ENCODE measurements at places on chromosomes 7 and 10. TPM values are rescaled to one million over a fixed set of nuclear protein-coding genes. Genes with fewer than 3 reads are reported as not detected.

Gene TMEM248
- 54.0 TPM for total RNA-seq

Gene WDR86
- total RNA-seq, result not detected

Gene RBP3
- total RNA-seq, result not detected

Gene C7orf33
- total RNA-seq, result not detected

Gene DPYSL4
- total RNA-seq, result 5.6 TPM

Gene GAD2
- total RNA-seq, result not detected

Gene HOXA13
- not detected for total RNA-seq

Gene CCDC146
- 0.26 TPM for total RNA-seq

Gene HOXA11
- 0.13 TPM for total RNA-seq

Gene DOCK1
- total RNA-seq, result 69.3 TPM

Gene DOCK4
- 63.8 TPM for total RNA-seq

Gene DLD
- 46.5 TPM for total RNA-seq

Measured in dermis microvascular lymphatic vessel endothelial cell (primary cell).